ENCODE measurements at places on chromosomes 5 and 9. TPM values are rescaled to one million over a fixed set of nuclear protein-coding genes. Genes with fewer than 3 reads are reported as not detected.

The TAF1L gene
- total RNA-seq = not detected

The ECSCR gene
- total RNA-seq = 67.7 TPM

- no peak for DNase-seq
These were observed 459 bp upstream of the ERAP2 start for GRCh38 chr5:96875791-96876291.

DNA sequence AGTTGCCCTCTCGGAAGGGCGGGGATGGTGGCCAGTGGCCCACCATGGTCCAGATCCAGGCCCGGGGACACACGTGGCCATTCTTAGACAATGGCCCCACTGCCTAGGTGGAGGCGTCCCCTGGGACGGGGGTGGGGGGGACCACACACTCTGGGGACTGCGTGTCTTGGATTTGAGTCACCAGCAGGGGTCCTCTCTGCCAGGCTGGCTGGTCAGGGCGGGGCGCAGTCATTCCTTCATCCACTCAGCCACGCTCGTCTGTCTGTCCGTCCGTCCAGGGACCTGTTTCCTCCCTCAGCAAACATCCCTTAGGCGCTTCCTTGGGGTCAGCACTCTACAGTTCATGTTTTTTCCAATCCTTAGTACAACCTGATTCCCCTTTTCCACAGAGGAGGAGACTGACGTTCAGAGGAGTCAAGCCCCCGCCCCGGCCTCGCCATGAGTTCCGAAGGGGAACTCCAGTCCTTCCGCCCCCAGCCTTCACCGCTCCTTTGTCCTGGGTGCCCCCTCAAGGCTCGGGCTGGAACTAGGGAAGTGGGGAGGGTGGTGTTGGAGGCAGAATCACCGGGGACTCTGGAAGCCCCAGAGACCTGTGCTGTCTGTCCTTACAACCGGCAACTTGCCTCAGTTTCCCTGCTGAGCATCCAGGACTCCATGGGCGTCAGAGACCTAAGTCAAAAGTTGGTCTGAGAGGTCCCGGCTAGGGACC, 276.6 kb upstream of the MVB12B start:
- no peak for DNase-seq

DNA sequence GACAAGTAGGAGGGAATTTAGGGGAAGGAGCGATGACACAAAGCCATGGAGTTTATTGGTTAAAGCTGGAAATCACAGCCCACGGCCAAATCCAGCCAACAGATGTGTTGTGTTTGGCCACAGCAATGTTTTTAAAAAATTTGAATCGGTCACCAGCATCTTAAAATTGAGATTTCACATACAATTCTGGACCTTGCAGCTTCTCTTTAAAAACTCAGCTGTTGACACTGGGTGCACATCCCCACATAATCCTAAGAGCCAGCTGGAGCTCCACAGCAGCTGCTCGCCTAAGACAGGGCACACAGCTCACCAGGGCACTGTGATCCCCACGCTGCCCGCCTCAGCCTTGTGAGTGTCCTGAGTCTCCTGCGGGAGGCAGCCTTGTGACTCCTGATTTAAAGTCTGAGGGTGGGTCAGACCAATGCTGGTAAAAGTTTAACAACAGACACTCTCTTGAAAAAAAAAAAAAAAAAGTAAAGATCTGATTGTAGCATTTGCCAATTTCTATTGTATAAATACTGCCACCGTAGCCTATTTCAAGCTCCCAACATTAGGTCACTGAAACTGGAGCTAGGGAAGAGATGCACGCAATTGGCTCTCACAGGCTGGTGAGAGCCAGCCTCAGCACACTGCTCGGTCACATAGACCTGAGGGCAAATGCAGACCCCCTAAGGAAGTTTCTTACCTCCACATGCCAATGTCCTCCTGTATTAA, 124.8 kb downstream of the HSD17B3 start:
- DNase-seq = no peak

The PCDH1 gene
- 4.4 TPM for total RNA-seq

DNA sequence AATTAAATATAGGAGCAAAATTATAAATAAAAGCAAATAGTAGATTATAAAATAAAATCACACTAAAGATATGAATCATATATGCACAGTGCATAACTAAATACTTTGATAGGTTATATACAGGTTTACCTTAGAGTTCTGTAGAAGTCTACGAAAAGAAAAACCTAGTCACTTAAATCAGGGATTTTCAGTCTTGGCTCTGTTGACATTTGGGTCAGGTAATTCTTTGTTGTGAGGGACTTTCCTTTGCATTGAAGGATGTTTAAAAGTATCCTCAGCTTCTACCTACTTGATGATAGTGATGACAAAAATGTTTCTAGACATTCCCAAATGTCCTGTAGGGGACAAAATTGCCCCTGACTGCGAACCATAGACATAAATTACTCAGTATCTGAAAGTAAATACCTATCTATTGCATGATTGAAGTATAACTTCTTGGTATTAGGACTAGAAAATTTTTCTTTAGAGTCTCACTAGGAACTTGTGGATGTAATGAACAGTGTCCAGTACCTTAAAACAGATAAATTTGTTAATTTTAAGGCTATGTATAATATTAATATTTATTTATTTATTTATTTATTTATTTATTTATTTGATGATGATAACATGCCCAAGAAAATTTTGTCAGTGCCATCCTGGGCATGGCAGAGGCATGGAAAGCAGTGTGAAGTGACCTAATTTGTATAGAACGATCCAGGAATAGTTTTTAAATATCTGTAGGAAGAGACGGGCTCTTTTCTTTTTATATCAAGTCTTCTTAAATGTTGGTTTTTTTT, 44.0 kb upstream of the LRRC70 start:
- DNase-seq = no peak

The ZNF883 gene
- 4.7 TPM for total RNA-seq

DNA sequence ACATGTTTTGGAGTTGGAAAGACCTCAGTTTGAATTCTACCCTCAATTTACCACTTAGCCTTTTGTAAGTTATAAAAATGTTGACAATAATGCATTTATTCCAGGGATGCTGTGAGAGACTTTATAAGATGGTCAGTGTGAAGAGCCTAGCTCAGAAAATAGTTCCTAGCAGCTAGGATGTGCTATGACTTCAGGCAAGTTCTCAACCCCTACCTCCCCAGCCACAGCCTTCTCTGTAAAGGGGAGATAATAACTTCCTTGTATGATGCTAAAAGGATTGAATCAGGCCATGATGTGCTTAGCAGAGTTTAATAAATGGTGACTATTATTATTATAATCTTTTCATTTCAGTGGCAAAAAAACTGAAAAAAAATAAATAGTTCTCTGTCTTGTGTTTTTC, 77.6 kb downstream of the ALDH1A1 start:
- no peak for DNase-seq

DNA sequence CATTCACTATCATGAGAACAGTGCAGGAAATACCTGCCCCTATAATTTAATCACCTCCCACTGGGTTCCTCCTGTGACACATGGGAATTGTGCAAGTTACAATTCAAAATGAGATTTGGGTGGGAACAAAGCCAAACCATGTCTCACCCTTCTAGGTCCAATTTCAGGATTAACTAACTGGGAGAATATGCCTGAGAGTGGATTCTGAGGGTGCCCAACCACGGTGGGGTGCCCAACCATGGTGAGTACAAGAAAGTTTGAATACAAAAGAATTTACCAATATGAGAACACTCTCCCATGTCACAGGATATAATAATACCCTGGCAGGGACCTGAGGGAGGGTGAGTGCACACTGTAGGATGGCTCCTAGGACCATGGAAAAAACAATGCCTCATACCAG, 17.2 kb upstream of the GDA start:
- DNase-seq = peak; percentile 48

The FCN2 gene
- total RNA-seq = not detected

DNA sequence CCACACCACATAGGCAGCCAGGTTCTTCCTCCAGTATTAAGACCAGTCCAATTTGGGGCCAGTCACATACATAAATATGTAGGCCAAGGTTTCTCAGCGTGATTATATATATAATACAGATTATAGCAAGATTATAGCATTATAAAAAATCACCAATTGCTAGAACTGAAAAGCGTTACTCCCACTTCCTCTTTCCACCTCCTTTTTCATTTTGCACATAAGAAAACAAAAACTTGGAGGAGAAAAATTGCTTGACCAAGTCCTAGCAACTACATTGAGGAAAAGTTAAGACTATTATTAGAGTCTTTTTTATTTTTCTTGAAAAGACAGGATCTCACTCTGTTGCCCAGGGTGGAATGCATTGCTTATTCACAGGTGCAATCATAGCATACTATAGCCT, 262.7 kb upstream of the KCNN2 start:
- no peak for DNase-seq

The GABRB2 gene
- total RNA-seq = 0.47 TPM

- DNase-seq = no peak
These were observed 58.8 kb upstream of the RAI14 start for GRCh38 chr5:34597034-34598027.

DNA sequence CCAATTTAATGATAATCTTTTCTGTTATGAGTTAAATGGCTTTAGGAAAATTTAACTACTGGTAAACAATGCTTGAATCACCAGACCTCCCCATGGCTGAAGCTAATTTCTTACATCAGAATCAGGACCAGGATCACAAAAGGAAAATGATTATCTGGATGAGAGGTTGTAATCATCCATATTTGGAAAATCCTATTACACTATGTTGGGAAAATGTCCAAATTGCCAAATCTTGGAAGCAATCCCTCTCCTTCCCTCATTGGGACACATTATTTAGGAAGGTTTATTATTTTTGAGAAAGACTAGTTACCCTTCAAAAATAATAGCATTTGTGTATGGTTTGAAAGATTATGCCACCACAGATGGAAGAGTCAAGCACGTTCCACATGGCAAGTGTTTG, 130.7 kb upstream of the MINAR2 start:
- DNase-seq = no peak

DNA sequence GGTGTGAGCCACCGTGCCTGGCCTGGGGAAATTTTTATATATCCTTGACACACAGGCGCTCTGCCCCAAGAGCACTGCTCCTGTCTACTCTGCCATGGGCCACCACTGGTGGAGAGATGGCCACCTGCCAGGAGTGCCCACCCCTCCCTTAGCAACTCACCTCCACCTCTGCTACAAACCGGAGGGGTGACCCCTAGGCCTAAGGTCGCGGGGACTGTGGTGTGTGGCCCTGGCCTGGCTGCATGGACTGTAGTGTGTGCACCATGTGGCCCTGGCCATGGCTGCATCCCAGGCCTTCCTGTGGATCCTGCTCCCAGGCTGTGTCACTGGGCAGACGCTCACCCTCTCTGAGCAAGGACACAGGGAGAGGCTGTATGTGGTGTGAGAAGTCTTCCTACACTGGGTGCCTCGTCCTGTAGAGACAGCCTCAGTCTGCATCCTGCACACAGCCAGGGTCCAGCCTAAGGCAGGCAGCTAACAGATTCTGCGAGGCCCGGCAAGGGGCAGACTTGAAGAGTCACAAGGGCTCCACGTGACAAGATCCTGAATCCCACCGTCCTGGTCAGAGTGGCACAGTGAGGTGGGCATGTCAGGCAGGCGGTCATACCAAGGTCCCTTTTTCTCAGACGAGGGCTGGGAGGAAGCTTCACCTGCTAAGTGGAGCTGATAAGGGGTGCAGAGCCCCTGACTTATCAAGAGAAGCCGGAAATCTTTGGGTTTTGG, 10.3 kb downstream of the NINJ1 start:
- DNase-seq = no peak

The IL13 gene
- total RNA-seq = not detected

The RICTOR gene
- total RNA-seq = 8.2 TPM

The IFNK gene
- total RNA-seq = not detected

All from HT1080 (cell line).